ENCODE measurements at places on chromosomes 7 and 10.

DNA sequence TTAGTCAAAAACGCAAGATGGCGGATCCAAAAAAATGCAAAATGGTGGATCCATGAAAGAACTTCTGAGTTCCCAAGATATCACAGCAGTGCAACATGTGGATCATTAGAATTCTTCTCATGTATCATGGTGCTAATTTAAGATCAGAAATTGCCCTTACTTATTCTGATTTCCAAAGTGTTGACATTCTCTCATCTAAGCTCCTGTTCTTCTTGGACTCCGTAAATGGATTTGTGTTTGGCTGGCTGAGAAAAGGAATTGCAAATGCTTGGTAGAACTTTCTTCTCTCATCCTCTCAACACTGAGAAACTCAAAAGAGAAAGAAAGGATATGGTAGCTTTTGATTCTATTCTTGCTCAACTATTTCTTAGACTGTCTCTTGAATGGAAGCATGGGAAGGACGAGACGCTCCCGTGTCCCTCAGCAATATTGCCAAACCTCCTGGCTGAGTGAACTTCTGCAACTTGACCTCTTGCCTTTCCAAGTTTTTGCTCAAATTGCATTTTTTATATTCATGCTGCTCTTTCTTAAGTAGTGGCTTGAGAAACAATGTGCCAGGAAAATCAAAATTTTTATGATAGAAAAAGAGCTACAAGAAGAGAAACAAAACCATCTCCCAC is 44.7 kb downstream of the FRMD4A start:
- DNase-seq: no peak

GRCh38 chr10:13347043-13347499 is 1.0 kb downstream of the SEPHS1 start:
- DNase-seq: no peak

GRCh38 chr10:90407131-90407530 is 450.7 kb downstream of the HTR7 start:
- DNase-seq: no peak

GRCh38 chr10:59654007-59654406 is 55.6 kb downstream of the SLC16A9 start:
- no peak for DNase-seq

- DNase-seq: no peak
Observed at GRCh38 chr10:78543749-78544362, 510.2 kb downstream of the RPS24 start.

DNA sequence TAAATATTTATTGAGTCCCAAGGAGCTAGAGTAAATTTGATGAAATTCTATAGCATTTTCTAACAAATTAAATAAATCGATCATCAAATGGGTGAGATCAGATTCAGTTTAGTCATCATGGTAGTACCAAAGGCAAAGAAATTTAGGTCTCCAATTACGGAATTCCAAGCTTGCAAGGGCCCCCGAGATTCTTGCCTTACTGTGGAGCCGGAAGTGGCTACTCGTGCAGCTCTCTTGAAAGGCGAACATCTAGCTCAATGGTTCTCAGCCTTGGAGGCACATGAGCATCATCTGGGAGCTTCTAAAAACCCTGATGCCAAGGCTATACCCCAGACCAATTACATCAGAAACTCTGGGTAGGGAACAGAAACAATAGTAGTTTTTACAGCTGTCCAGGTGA is 117.9 kb upstream of the PRR15 start:
- DNase-seq: no peak

GRCh38 chr10:59508296-59508695 is 145.9 kb upstream of the FAM13C start:
- no peak for DNase-seq

DNA sequence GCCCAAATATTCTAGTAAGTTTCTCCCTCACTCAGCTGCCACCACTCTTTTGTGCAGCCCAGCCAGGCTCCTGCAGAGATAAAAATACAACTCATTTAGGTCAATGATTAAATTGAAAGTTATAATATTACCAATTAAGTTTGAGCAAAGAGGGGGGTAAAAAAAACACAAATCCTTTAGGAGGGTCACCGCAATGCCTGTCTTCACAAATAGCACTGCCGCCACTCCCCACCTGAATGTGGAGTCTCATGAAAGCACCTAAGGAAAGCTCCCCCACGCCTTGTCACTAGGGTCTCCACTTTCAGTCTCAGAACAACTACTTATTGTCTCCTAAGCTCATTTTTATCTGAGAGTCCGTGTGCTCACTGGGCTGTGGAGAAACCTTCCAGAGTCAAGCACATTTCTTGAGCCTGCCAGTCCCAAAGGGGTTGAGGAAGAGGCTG is 148.7 kb downstream of the FGFR2 start:
- DNase-seq: no peak

- no peak for DNase-seq
Observed at GRCh38 chr7:130611218-130611617, 57.3 kb downstream of the COPG2 start.

DNA sequence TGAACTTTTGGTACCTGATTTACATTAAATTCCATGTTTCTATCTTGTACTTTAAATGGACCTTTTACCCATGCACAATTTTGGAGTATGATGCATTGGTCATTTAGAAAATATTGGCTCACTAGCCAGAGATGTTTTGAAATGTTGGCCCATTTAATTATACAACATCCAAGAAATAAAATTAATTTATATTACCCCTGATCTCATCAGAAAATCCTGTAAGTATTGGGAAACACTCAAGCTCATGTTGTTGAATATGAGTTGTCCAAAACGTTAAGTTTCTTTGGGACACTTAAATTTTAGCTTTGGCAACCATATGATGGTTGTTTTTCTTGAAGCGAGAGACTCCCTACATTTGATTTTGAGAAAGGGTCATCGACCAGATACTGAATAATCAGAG is 492.7 kb downstream of the RPS24 start:
- no peak for DNase-seq

GRCh38 chr7:118185163-118185860 is 1.3 kb downstream of the LSM8 start:
- no peak for DNase-seq

- no peak for DNase-seq
Observed at GRCh38 chr10:62010366-62010765, 108.9 kb downstream of the ARID5B start.

GRCh38 chr7:129553899-129554461 is 51.6 kb downstream of the SMKR1 start:
- DNase-seq: no peak

DNA sequence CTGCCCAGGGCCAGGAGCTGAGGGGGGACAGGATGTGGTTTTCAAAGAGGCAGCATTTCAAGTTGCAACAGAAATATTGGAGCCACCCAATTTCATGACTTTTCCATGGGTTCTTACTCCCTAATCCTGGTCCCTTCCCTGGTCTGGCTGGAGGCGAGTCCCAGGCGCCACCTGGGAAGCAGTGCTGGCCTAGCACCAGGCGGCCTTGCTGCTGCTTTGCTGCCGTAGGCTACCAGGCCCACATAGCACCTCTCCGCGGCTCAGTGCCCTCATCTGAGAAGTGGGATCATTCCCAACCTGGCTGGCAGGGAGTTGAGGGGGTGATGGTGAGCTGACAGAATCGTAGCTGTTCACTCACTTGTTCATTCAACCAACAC is 33.7 kb downstream of the ZMIZ1 start:
- no peak for DNase-seq

DNA sequence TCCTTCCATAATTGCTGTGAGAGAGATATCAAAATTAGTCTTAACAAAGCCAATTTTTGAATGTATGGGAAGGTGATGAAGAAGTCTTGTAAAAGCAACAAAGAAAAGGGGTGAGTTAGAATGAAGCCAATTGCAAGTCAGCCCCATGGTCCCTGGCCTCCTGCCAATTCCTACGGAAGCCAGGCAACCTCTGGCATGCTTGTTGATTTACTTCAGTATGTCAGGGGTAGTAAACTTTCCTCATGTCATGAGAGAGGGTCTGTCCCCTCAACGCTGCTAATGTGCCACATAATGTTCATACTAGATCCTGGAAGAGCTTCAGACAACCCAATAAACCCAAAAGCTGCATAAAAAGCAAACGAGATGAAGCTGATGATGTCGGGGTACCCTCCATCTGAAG is 159.1 kb upstream of the YAE1 start:
- no peak for DNase-seq

DNA sequence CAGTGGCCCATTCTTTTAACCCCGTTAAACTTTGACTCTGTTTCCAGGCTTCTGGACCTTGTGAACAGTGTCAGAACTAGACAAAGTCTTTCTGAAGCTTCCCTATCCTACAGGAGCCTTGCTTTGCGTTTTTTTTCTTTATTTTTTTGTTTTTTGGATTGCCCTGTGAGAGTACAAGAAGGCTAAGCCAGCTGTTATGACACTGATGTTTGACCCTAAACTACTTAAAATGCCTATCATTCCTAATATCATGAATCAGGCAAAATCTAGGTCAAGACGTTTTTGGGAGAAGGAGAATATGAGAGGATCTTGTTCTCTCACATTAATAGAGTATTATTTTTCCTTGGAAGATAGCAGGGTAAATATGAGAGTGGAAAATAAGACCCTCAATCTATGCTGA is 79.8 kb downstream of the EPDR1 start:
- no peak for DNase-seq

DNA sequence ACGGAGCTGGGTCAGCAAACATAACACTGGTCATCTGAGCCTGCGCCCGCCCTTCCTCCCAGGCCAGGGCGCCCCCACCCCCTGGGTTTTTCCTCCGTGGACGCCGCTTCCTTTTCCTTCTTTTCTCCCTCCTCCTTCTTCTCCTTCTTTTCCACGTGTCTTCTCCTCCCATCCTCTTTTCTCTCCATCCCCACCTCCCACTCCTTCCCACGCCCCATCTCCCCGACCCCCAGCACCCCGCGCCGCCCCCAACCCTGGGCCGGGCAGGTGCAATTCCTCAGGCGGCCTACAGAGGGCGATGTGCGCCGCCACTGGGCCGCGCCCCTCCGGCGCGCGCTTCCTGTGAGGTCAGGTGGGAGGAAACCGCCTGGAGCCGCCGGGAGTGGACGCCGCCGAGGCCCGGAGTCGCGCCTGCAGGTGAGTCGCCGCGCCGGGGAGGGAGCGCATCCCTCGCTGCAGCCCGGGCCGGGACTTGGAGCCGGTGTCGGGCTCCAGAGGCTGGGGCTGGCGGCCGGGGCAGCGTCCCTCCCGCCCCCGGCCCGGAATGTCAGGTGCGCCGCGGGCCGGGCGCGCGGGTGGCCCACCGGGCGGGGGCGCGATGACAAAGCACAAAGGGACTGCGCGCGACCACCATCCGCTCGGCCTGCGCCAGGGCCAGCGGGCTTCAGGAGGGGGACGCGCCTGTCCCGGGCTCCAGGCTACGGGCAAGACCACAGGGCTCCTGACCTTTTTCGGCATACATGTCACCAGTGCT is at the start of gene FAM241B:
FAM241B (plus strand) TSS at position 351 of the 754 bp plus-strand sequence. CDS start 1,497 bp downstream, outside the sequence.
- no peak for DNase-seq

DNA sequence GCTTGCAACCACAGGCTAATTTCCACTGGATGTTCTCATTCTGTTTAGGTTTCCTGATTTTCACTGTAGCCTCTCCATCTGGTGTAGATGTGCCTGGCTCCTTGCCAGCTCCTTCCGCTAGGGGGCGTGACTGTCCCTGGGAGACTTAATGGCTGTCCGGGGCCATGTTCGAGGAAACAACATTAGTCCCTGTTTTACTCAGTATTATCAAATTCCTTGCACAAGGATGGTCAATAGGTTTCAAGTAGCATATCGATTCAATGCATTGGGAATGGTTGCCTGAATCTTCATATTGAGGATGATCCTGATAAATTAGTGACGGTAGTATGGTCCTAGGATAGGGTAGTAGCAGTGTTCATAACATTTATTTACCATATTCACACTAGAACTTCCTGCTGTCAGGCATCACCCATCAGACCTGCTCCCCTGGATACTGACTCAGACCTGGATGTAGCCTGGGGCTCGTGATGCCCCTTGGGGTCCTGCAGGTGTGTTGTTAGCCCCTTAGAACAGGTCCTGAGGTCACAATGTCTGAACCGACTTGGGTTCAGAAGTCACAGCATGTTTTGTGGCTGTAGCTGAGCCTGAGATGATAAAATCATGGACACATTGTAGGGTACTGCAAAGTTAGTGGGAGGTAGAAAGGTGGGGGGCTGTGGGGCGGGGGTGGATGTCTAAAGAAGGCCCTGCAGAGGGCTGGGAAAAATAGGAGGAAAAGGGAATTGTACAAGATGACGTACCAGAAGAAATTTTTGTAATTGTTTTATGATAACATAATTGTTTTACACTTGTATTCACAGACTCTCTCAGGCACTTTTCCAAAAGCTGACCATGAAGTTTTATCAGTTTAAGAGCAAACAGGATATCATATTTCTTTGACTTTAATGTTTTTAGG is 8.9 kb upstream of the EXOC6 start:
- no peak for DNase-seq

DNA sequence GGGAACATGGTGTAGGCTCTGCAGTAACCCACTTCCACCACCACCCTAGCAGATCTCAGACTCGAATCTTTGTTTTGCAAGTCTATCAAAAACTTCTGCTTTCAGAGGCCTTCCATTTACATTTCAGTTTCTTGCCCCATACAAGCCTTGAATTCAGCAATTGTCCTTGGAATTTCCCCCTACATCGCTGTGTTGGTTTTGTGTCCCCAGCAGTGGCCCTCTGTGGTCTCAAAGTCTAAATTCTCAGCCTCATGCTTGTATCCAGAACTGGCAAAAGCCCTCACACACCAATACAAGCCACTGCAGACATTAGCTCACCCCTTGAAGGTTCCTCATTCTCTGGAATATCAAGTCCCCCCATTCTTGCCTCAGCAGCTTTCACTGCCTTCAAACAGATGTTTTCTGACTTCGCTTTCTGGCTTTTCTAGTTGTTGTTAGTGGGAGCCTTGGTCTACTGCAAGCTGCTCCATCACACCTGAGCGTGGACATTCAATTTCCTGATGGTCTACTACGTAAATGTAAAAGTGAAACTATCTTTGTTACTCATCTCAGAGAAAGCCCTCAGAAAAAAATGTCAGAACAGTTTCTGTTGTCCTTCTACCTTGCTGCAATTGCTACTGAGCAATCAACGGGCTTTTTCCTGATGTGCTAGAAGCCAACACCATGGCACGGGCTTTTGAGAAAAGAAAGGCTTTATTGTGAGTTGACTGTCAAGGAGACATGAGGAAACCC is 1.8 kb upstream of the NUB1 start:
- no peak for DNase-seq

GRCh38 chr10:71513936-71514335 is 117.2 kb downstream of the CDH23 start:
- no peak for DNase-seq

GRCh38 chr7:133771788-133772419 is 355.2 kb upstream of the LRGUK start:
- DNase-seq: no peak

GRCh38 chr10:104353325-104354048 is at the start of gene CFAP58:
Gene CFAP58, plus strand, starts transcription at chr10:104353833. Its CDS starts 65 bp downstream, at chr10:104353898.
- no peak for DNase-seq

DNA sequence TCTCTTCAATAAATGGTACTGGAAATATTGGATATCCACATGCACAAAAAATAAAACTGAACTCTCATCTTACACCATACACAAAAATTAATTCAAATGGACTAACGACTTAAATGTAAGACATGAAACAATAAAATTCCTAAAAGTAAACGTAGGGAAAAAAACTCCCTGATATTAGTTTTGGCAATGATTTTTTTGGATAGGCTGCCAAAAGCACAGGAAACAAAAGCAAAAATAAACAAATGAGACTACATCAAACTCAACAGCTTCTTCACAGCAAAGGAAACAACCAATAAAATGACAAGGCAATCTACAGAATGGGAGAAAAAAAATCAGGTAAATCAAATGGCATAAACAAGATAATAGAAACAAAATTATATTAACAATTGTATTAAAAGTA is 65.7 kb downstream of the ORC5 start:
- no peak for DNase-seq

- no peak for DNase-seq
Observed at GRCh38 chr7:142352543-142352942, 94.7 kb upstream of the PRSS58 start.

Data from kidney epithelial cell (primary cell).